ENCODE measurements at places on chromosomes 5 and 9. TPM values are rescaled to one million over a fixed set of nuclear protein-coding genes. Genes with fewer than 3 reads are reported as not detected.

ADAMTSL1 gene
- 2.3 TPM for total RNA-seq

GRCh38 chr9:108212184-108212583 is 643.6 kb downstream of the ACTL7B start:
- no peaks in the 10 kb centered on the region for H3K27me3 ChIP-seq
- no peaks in the 10 kb centered on the region for H3K36me3 ChIP-seq
- no peak overlapping the region for H3K27ac ChIP-seq
- H3K4me3 ChIP-seq, result no peak overlapping the region

GRCh38 chr5:96537386-96537785 is 104.3 kb upstream of the PCSK1 start:
- no peaks in the 10 kb centered on the region for H3K4me1 ChIP-seq
- H3K4me3 ChIP-seq, result no peak overlapping the region
- H3K36me3 ChIP-seq, result no peaks in the 10 kb centered on the region
- H3K27ac ChIP-seq, result no peak overlapping the region
- DNase-seq, result peak; percentile 7

GRCh38 chr5:395156-395920 is 47.6 kb upstream of the EXOC3 start:
- H3K27me3 ChIP-seq, result peaks cover 3% of the 10 kb centered on the region
- no peak for DNase-seq
- H3K36me3 ChIP-seq, result no peaks in the 10 kb centered on the region
- peaks cover 17% of the 10 kb centered on the region for H3K4me1 ChIP-seq
- no peak overlapping the region for H3K27ac ChIP-seq
- H3K4me3 ChIP-seq, result no peak overlapping the region

DNA sequence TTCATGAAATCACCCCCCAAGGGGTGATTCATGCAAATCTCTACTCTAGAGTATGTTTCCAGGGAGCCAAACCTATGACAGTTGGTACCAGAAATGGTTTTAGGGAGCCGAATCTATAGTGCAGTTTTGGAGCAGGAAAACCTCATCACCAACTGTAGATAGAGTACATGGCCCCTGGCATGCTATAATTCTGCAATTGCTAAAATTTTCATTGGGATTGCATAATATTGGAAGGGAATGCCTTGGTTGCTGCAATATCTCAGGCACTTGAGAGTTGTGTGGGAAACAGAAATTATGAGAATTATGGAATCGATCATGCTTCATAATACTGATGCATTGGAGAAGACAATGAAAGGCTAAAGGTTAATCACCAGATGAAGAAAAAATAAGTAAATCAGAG is 148.2 kb upstream of the PLPPR1 start:
- H3K27me3 ChIP-seq, result no peaks in the 10 kb centered on the region
- no peak for DNase-seq
- no peaks in the 10 kb centered on the region for H3K4me1 ChIP-seq
- no peak overlapping the region for H3K4me3 ChIP-seq
- H3K27ac ChIP-seq, result no peak overlapping the region

MCC gene
- 7.0 TPM for total RNA-seq

Measured in thymus (tissue), 14 donors.